ENCODE measurements at places on chromosomes 4 and X. TPM values are rescaled to one million over a fixed set of nuclear protein-coding genes. Genes with fewer than 3 reads are reported as not detected.
A peak's percentile ranks its signal among the peaks of the same experiment; 100 is the strongest.

The SLC7A11 gene
- 9.6 TPM for polyA plus RNA-seq

The FAM9C gene
- 0.02 TPM for polyA plus RNA-seq

The ZDHHC15 gene
- polyA plus RNA-seq, result 0.09 TPM

The CCDC149 gene
- polyA plus RNA-seq, result 14.6 TPM

The EDA gene
- 0.30 TPM for polyA plus RNA-seq

The CISD2 gene
- 30.8 TPM for polyA plus RNA-seq

The CHRDL1 gene
- 10.1 TPM for polyA plus RNA-seq

DNA sequence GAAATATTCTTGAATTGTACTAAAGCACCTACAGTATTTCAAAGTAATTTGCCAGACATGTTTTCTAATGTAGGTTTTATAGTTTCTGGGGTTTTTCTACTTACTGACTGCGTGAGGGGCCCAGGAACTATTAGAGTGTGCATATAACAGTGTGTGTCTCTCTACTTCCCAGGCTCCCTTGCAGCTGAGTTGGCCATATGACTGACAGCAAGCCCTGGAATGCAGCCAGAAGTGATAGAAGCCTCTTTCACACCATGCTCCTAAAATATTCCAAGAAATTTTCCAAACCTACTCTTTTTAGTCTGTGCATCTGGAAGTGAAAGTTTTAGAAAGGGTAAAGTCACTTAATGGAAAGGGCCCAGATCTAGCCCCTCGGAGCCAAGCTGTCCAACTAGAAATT is 96.7 kb upstream of the SLC7A11 start:
- no peaks in the 10 kb centered on the region for H3K27me3 ChIP-seq
- no peak for DNase-seq
- H3K4me1 ChIP-seq, result no peaks in the 10 kb centered on the region
- H3K36me3 ChIP-seq, result no peaks in the 10 kb centered on the region
- no peak overlapping the region for H3K4me3 ChIP-seq

- H3K27ac ChIP-seq, result no peak overlapping the region
- DNase-seq, result peak; percentile 85
- H3K27me3 ChIP-seq, result no peaks in the 10 kb centered on the region
- no peaks in the 10 kb centered on the region for H3K36me3 ChIP-seq
Measured at GRCh38 chrX:43644124-43644701, 11.9 kb upstream of the MAOA start.

- H3K4me3 ChIP-seq, result no peak overlapping the region
- no peaks in the 10 kb centered on the region for H3K27me3 ChIP-seq
- peak; percentile 0 for DNase-seq
- no peaks in the 10 kb centered on the region for H3K4me1 ChIP-seq
Measured at GRCh38 chr4:97252615-97253154, 890.6 kb downstream of the STPG2 start.

GRCh38 chr4:161642708-161643107 is 521.1 kb downstream of the FSTL5 start:
- peak; percentile 15 for DNase-seq
- H3K36me3 ChIP-seq, result no peaks in the 10 kb centered on the region
- no peaks in the 10 kb centered on the region for H3K4me1 ChIP-seq
- no peak overlapping the region for H3K27ac ChIP-seq
- no peak overlapping the region for H3K4me3 ChIP-seq
- no peaks in the 10 kb centered on the region for H3K27me3 ChIP-seq

GRCh38 chrX:84339507-84340364 is 151.7 kb upstream of the RPS6KA6 start:
- H3K4me1 ChIP-seq, result no peaks in the 10 kb centered on the region
- H3K36me3 ChIP-seq, result no peaks in the 10 kb centered on the region
- no peak overlapping the region for H3K27ac ChIP-seq

GRCh38 chr4:83851261-83852084 is 315.6 kb downstream of the GPAT3 start:
- H3K36me3 ChIP-seq, result no peaks in the 10 kb centered on the region
- peaks cover 4% of the 10 kb centered on the region for H3K4me1 ChIP-seq
- DNase-seq, result peak; percentile 88
- no peak overlapping the region for H3K4me3 ChIP-seq

DNA sequence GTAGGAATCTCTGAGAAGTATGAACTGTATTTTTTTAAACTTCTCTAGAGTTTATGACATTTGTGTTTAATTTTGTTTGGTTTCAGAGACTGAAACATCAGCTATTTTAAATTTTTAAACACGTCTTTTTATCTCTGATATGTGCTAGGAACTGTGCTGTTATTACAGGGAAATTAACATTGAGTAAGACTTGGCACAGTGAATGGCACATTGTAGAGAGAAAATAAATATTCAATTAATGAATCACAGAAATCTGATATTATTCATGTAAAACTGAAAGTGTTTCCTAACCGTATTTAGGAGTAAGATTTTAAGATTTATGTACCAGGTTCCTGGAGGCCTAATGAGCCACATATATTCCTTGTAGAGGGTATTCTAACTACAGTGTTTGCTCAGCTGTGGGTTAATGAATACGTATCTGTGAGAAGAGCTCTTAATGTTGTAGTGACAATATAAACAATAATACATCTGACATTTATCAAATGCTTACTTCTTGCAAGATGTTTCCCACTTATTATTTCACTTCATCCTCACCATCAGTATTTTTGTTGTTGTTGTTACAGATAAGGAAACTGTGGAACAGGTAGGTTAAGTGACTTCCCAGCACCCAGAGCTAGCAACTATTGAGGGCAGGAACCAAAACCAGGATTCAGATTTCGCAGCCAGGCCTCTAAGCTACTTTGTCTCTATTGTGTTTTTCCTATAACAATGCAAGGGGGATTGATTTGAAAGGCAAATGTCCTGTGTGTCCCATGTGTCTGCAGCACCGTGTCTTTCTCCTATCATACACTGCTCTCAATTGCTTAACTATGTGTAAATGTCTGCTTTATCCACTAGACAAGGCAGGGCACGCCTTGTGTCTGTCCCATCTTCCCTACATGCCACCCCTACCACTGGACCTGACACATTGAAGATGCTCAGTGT is 121.1 kb upstream of the FAM9C start:
- H3K27ac ChIP-seq, result no peak overlapping the region
- H3K27me3 ChIP-seq, result no peaks in the 10 kb centered on the region
- no peaks in the 10 kb centered on the region for H3K36me3 ChIP-seq
- no peak for DNase-seq
- H3K4me1 ChIP-seq, result no peaks in the 10 kb centered on the region
